ENCODE measurements at places on chromosomes 11 and 22.

- no peak for DNase-seq
Observed at GRCh38 chr11:78586452-78587046, 11.9 kb upstream of the NARS2 start.

- no peak for DNase-seq
Observed at GRCh38 chr22:49924113-49924833, 5.8 kb downstream of the CRELD2 start.

DNA sequence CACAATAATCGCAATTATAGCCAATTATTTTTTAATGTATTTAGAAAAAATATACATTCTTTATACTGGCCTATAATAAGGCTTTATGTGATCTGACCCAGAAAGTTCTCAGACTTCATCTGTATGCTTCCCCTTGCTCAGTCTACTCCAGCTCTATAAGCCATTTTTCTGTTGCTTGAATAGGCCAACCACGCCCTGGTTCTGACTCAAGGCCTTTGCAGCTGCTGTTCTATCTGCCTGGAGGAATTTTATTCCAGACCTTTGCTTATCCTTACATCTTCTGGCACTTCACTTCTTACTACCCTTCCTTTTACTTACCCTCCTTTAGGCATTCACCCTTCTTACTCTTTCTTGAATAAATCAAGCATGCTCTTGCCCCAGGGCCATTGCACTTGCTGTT, 54.9 kb upstream of the PDE3B start:
- DNase-seq: no peak

GRCh38 chr11:89529626-89530380, 38.6 kb upstream of the NOX4 start:
- DNase-seq: no peak

GRCh38 chr22:30859714-30860095, 108.9 kb downstream of the MORC2 start:
- no peak for DNase-seq

DNA sequence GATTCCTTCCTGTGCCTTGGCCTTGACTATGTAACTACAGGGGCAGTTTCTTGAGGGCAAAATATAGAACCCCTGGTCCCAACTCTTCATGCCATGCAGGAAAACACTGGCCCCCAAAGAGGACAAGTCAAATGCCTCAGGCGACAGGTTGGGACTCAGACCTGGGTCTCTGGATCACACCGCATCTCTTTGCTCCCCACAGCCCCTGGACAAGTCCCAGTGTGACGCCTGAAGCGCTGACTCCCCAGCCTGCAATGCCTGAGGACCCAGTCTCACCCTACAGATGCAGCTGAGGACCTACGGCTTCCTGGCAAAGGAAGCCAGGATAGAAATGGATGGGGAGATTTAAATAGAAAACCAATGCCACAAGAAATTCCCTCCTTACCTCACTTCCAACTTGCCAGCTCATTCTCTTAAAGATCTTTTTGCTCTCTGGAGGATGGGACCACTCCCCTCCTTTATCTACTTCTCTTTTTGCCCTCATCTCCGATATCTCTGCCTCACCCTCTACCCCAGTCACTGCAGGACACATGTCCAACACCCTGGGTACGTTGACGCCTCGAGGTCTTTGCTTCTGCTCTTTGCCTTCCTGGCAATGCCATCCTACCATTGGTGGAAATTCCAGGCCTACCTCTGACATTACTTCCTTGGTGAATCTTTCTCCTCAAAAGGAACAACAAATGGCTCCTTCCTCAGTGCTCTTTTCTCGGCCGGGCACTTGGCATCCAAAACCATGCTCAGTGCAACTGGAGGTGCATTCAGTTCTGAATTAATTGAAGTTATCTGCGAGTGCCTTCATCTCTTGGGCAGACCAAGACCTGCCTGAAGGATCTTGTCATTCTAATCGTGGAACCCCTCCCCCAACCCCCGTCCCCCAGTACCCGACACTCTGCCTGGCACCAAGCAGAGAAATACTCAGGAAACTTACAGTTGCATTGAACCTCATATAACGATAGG, 2.0 kb upstream of the PRDM11 start:
- DNase-seq: no peak

DNA sequence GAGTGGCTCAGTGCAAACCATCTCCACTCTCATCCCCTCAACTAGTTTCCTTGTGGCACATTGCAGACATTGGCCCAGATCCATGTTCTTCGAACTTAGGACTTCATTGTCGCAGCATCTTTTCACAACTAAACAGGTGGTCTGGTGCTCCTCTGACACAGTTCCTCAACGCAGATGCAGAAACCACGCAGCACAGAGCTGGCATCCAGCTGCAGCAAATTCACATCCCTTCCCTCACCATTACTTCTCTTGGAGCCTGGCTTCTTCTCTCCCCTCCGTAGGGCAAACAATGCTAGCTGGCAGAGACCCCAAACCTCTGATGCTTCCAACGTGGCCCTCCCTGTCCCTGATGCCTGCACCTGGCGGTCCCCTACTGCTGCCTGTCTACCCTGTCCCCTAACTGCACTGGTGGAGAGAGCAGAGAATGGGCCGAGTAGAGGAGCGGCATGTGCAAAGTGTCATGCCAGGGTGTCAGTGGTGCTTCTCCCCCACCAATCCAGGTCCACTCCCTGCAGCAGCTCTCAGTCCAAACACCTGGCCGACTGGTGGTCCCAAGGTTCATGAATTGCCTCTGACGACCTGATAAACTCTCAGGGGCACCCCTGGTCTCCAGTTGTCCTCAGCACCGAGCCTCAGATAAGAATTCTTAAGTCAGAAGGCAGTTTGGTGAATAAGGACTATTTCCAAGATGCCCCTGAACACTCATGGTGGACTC, 18.1 kb downstream of the TMPRSS13 start:
- DNase-seq: no peak

- no peak for DNase-seq
Observed at GRCh38 chr11:315516-315994, 1.7 kb downstream of the IFITM1 start.

- no peak for DNase-seq
Observed at GRCh38 chr11:13115380-13115675, 106.2 kb downstream of the RASSF10 start.

DNA sequence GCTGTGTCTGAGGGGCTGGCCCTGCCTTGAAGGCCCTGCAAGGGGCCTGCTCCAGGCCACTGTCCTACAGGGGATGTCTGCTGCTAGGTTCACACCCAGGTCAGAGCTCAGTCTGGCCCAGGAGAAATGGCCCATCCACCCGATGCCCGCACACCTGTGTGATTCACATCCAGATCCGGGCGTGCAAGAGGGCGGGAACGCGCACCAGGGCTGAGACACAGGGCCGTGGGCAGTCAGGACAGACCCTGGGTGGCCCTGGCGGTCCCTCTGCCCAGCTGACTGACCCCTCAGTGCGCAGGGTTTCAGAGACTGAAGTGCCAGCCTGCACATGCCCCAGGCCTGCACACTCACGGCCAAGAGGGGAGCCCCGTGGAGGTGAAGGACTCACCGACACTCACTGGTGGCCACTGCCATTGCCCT, 7.4 kb downstream of the TOLLIP start:
- no peak for DNase-seq

- no peak for DNase-seq
Observed at GRCh38 chr11:87239001-87239400, 201.3 kb downstream of the TMEM135 start.

- no peak for DNase-seq
Observed at GRCh38 chr11:1948389-1948788, 1.3 kb downstream of the MRPL23 start.

DNA sequence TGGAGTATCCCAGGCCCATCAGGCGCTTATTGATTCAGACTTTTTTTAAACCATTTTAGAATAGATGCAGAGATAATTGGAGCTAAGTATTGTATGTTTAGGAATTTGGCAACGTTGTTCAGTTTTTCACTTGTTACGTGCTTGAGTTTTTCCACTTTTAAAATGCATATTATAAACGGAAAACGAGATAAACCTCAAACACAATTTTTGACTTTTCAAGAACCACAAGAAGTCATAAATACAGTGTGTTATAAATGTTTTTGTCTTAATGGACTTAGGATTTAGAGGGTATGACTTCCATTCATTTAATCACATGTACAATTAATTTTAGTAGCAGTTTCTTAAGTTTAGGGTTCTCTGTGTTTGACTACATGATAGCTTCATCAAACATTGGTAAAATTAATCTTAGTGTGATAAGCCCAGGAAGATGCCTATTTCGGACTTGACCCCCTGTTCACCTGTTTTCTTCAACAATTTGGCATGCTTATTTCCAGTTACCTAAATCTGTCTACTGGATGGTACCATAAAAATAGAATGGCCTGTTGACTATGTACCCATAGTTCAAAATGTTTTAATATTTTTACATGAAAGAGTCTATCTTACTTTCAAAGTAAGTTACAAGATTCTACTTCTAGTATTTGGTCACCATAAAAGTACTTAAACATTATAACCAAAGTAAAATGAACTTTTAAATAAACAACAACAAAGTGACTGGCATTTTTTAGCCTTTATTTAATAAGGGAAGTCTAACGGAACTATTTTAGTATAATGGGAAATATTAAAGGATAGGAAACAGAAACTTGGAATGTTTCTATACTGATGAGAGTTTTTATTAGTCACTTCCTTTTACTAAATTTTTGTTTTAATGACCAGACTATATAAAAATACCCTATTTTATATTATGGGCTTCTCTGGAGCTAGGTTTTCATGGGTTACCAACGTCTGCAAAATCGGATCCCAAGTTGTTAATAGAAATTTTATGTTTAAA, 1.4 kb downstream of the ZC3H12C start:
- no peak for DNase-seq

GRCh38 chr11:120608760-120609211, 97.2 kb downstream of the GRIK4 start:
- no peak for DNase-seq
